NAMALWA (cell line): ENCODE measurements at places on chromosomes 6 and 20.

DNA sequence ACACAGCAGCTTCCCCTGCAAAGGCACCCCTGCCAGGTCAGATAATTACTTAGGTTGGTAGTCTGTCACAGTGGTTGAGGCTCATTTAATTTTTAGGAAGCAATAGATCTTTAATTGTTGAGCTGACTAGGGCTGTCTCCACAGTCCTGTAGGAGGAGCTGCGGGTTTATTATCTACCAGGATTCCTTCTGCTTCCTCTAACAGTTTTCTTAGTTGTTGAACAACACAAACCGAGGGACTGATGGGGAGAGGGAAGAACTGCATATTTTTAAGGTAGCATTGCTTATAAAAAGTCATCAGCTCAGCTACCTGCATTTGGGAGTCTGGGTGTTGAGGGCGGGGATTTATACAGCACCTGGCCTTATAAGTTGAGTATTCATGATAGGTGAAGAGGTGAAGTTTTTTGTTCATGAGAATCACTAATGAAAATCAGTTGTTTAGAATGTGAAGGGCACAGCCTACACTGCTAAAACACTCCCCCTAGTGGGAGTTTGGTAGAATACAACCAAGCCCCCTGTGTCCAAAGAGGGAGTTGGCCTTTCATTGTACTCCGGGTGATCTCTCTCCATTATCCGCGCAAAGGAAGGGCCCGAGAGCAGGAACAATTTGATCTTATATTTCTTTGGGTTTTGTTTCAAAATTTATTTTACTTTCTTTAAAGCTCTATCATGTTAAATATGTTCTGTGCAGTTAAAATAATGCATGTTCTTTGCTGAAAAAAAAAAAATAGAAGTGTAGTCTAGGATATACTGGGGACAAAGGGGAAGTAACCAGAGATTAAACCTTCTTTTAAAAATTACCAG is 69.6 kb downstream of the SSR1 start:
- DNase-seq = peak; percentile 84

GRCh38 chr20:11173916-11174315 is 500.1 kb upstream of the JAG1 start:
- DNase-seq = no peak

- no peak for DNase-seq
Measured at GRCh38 chr6:119267126-119267905, 82.2 kb downstream of the MAN1A1 start.

GRCh38 chr6:118663993-118664985 is 12.9 kb upstream of the CEP85L start:
- peak; percentile 49 for DNase-seq

DNA sequence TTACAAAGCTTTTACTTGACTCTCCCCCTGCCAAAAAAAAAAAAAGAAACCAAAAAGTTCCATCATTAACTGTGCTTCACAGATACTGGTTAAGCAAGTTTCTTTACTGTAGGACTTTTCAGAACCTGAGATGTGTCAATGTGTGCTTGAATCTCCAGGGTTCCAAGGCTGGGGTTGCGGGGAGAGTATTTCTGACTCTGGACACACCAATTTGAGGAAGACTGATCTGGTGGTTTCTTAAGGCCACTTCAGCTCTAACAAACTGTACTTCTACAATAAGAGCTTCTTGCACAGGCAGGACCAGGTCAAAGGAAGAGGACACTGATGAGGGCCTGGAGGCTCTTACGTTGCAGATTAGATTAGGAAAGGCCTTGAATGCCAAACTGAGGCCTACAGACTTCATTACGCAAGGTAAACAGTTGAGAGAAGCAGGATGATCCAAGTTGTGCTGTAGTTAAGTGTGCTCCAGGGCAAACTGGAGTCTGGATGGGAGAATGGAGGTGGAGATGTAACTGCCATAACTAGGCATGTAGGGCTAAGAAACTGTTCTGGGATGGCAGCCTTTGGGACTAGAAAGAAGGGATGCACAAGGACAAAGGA is 24.4 kb downstream of the COMMD7 start:
- no peak for DNase-seq

DNA sequence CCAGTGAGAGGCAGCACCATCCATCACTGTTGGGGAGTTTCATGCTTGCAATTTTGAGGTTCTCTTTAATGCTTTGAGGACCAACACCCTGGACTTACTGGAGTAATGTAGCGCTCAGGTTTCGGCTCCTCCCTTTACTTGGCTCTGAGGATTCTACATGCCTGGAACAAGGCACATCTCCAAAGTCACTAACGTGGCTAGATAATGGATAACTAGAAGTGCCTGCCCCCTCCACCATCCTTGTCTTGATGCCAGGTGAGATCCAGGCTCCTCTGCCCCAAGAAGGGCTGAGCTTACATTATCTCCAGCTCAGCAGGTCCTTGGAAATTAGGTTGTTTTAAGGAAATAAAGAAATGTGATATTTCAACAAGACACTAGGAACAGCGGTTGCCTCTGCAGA is 75.5 kb upstream of the ZNFX1 start:
- no peak for DNase-seq

- DNase-seq = no peak
Measured at GRCh38 chr6:6629402-6629801, 40.9 kb downstream of the LY86 start.
